ENCODE measurements at places on chromosomes 7 and 10. TPM values are rescaled to one million over a fixed set of nuclear protein-coding genes. Genes with fewer than 3 reads are reported as not detected.

DNA sequence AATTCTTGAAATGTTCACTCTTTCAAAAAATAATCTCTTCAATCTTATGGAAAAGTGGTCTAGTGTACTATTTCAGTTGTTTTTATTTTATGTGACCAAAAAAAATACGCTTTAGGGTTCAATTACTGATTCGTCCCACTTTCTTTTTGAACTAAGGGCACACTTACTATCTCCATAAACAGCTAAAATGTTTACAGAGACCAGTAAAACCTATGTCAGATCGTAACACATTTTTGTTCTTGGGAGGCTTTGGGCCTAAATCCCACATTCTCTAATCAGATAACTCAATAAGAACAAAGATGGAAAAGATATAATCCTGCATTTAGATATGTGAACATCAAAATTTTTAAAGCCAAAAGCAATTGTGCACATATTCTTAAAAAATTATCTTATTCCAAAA lies 29.8 kb upstream of the EPC1 start:
- DNase-seq = no peak

GRCh38 chr10:74650613-74651012 lies 175.8 kb upstream of the KAT6B start:
- no peak for DNase-seq

DNA sequence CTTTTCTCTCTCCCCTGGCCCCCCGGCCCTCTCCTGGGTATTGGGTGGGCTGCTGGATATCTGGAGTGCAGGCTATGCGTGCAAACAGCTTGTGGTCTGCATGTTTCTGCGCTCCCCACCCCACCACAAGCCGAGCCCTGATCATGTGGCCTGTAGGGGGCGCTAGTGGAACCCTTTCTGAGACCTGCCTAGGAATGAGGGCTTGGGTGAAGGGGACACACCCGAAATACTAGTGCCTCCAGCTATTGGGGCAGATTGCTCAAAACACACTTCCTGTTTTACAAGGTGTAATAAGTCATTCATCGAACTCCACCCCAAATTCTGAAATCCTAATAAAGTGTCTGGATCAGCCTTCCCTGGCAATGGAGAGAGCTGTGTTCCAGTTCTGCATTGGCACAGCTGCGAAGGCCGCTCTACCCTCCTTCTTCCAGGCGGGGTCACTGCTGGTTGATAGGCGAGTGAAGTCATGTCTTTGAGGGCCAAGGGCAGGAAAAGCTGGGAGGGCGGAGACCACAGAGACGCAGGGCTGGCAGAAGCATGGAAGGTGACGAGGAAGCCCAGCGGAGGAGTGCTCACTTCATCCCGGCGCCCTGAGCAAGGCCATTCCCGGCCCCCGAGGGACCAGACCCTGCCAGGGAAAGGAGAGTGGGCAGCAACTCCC lies 19.8 kb upstream of the PRRT4 start:
- peak; percentile 94 for DNase-seq

GRCh38 chr10:118108194-118109026 lies 61.7 kb upstream of the RAB11FIP2 start:
- DNase-seq = no peak

- no peak for DNase-seq
Measured at GRCh38 chr7:144821067-144821466, 14.8 kb downstream of the TPK1 start.

GRCh38 chr7:149598721-149599308 lies 101.2 kb upstream of the ZNF746 start:
- DNase-seq = no peak

DNA sequence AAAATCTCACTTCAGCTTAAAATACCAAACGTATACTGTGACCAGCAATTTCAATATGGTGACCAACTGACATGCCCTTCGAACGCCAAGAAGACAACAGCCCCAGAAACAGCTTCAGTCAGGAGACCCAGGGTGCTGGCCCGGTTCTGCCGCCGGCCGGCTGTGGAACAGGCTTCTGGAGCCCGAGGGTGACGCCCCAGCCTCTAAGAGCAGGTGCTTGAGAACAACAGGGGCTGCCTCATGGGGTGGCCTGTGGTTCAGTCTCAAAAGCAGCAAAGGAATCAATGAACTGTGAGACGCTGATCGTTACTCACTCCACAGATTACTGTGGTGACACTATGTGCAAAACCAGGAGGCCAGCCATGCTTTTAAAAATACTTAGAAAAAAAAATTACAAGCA lies 17.3 kb downstream of the GPER1 start:
- DNase-seq = no peak

GRCh38 chr7:27516421-27516820 lies 146.3 kb downstream of the HIBADH start:
- no peak for DNase-seq

GRCh38 chr10:44647877-44648542 lies 263.1 kb upstream of the CXCL12 start:
- no peak for DNase-seq

DNA sequence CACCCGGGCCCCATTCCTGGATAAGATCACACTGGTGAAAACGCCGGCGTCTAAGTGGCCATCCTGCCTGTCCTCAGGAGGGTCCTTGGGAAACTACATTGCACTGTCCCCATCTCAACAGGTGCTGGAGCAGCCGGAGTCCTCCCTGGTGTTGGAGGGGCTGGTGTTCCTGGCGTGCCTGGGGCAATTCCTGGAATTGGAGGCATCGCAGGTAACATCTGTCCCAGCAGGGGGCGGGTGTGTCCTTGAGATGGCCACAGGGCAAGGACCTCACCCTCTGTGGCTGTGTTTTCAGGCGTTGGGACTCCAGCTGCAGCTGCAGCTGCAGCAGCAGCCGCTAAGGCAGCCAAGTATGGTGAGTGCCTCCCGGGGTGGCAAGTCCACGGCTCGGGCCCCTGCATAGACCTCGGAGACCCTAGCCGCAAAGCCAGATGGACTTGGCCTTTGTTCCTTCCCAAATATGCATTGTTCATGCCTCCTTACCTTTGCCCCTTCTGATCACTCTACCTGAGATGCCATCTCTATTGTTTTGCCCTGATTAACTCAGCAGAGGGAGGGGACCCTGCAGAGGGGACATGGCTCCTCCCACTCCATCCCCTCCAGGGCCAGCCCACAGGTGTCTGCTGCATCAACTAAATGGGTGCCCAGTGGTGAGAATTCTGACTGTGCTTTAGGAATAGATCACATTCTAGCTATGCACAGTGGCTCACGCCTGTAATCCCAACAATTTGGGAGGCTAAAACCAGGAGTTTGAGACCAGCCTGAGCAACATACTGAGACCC lies 23.8 kb downstream of the ELN start:
- peak; percentile 80 for DNase-seq

DNA sequence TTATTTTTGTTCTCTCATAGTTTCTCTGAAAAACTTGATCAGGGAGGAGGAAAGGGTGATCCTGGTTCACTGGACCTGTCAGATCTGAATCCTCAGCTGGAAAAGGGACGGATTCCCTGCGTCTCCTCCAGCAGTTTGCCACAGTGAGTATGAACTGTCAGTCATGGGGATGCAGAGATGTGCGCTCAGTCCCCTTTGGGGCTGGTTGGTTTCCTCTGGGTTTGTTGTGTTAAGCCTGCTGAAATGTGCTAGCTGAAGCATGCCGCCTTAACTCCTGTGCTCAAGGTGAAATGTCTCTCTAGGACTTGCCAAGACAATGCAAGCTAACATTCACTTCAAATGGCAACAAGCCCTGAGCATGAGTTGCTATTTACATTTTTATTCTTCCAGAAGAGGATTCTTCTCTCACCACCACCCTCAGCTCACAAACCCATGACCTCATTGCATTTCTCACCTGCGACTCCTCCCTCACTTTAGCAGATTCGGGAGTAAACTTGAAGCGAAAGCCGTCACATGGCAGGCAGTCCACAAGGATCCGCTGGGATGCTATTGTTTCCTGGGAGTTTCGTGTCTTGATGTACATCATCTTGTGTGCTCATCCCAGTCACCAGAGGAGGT lies 192.9 kb upstream of the FZD8 start:
- no peak for DNase-seq

- no peak for DNase-seq
Measured at GRCh38 chr10:75865413-75866299, 434.2 kb downstream of the LRMDA start.

DNA sequence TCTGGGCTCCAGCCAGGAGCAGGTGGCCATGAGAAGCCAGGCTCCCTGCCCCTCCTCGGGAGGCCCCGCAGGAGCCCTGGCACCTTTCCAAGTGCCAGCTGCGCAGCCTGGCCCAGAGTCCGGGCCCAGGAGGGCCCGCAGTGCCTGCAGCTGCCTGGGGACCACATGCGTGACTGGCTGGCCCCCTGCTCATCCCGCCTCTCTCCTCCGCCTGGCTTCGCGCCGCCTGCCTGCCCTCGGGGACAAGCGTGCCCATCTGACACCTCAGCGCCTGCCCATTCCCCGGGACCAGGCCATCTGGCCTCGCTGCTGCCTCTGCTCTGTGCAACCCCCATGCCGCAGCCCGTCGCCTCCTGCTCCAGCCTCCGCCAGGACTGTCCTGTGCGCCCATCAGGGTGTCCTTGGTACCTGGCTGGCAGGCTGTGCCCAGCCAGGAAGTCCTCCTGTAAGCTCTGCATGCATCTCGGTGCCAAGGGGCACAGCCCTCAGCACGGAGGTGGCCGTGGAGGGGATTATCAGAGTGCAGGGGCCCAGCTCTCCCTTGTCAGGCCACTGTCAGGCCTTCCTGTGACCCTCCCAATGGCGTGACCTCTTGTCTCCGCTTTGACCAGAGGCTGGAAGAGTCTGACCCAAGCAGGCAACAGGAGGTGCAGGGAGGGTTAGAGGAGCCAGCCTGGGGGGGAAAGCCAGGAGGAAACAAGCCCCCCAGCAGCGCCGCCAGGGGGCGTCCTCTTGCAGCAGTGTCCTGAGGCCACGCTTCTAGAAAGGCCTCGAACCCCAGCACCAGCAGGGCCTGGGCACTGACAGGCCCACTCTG lies 50.5 kb downstream of the TMEM209 start:
- DNase-seq = no peak

DNA sequence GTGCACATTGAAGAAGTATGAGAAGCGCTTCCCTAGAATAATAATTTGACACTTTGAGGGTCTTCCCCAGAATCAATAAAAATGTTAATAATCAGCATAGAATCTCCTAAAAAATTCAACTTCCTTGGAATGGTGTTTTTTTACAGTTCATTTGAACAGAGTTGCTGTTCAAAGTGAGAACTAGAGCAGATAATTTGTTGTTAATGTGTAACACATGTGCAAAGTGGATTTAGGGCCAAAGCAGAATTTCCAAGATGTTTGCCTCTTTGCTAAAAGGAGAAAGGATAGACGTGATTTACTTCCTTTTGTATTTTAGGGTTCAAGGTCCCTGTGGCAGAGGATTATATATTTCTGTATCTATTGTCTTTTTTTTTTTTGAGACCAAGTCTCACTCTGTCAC lies 73.8 kb downstream of the ZNF277 start:
- DNase-seq = no peak

DNA sequence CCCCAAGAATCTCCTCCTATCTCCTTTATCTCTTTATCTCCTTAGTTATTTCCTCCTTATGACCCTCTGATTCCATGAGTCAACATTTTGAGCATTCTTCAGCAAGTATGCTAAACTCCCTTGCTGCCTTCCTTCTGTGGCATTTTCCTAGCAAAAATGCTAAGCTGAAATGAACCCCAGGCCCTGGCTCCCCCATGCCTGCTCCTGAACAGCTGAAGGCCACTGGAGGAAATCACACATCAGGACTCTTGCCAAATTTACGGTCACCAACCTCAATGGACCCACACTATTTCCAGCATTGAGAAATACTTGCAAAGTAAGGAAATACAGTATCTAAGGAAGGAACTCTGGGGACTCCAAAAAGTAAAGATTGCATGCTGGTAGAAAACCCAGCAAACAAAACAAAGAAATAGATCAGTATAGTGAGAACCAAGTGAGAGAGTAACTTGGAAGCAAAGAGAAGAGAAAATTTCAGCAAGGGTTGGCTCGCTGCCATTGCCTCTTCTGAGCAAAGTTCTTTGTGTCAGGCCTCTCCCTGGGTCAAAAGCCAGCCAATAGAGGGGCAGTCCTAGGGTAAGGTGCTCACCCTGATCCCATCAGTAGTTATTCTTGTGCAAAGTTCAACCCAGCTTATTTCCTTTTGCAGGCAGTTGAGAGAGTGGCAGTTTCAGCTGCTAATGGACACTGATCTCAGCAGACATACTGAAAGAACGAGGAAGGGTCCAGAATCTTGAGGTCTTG lies 5.1 kb upstream of the PLEKHS1 start:
- DNase-seq = no peak

DNA sequence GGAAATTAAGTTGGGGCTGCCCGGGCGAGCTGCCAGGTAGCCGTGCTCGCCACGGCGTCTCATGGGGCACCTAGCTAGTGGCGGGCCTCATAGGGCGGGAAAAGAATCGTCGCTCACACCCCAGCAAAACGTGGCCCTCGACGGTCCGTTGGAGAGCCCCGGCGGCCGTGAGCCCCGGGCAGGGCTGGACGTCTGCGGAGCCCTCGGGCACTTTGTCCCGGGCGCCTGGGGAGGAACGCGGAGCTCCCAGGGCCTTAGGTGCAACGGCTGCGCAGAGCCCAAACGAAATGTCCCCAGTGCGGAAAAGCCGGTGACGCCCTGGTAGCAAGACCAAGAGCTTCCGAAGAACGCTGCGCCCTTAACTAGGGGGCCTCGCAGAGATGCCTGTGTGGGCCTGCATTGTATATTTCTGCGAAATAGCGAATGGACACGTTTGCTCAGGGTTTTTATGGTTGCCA lies 866 bp upstream of the SFMBT2 start:
- DNase-seq = no peak

DNA sequence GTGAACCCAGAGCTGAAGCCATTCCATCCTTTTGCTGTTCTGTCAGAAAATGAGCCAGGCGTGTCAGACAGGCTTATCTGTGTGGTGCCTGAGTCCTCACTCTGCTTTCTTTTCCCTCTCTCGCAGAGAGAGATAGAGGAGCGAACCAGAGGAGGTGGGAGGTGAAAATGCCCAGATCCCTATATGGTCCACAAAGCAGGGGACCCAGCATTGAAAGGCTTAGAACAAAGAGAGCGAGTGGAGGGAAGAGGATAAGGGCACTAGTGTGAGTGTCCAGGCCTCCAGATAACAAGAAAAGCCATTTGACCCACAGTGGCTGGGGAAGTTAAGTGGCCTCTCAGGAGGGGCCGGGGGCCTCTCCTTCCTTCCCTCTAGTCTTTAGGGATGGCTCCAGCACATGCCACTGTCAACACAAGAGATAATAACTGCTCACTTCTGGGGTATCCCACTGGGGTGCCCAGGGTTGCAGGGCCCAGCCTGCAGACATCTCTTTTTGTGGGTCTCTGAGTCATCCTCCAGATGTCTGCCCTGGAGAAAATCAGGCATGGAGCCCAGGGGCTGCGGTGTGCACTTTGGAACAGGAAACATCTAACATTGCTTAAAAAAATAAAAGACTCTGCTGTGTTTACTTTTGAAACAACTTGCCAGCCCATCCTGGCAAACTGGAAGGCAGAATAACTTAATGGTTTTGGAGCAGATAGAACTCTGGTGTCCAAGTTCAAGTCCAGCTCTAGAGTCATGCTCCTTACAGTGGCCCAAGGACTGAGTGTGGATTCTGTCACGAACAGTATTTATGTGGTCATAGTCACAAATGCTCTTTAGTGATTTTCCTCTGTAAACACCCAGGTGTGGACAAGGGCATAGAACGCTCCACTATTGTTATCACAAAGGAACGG lies 189.5 kb downstream of the CXCL12 start:
- DNase-seq = peak; percentile 90

Gene CH25H
- total RNA-seq = 0.93 TPM

Gene GIMAP7
- total RNA-seq = 23.8 TPM

Gene STK31
- total RNA-seq = 0.14 TPM

Gene CTAGE4
- 0.29 TPM for total RNA-seq

Gene LCOR
- total RNA-seq = 20.9 TPM

Gene HKDC1
- total RNA-seq = 0.05 TPM

Gene GPRIN2
- total RNA-seq = not detected

Gene AQP1
- total RNA-seq = 422 TPM

Gene TYW1B
- total RNA-seq = 2.1 TPM

Gene CXCL12
- 206 TPM for total RNA-seq

Gene ZNF853
- total RNA-seq = 8.1 TPM

Gene STOX1
- total RNA-seq = 0.32 TPM

Gene TEX47
- not detected for total RNA-seq

Gene ATRNL1
- 1.4 TPM for total RNA-seq
